CD4-positive, alpha-beta T cell treated with Interleukin-17A for 1 hour (primary cell): ENCODE measurements at places on chromosomes 12 and 14.

- no peak for DNase-seq
Measured at GRCh38 chr12:6093764-6094163, 30.7 kb downstream of the VWF start.

DNA sequence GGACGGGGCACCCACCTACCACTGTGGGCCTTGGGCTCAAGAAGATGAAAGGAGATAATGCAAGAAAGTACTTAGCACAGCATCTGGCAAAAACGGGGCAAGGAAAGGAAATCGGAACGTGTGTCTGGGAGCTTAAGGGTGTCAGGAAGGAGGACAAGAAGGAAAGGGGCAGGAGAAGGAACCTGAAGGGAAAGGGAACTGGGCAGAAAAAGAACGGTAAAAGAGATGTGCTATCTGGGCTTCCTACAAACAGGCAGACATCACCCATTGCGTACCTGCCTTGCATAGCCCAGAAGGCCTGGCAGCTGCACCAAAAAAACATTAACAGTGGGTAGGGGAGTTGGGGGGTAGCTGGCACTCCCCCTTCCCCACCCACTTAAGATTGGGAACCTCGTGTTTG lies 958 bp upstream of the REM2 start:
- DNase-seq, result no peak

- DNase-seq, result no peak
Measured at GRCh38 chr12:76746516-76746915, 17.4 kb upstream of the ZDHHC17 start.

GRCh38 chr14:72418806-72419205 lies 475.1 kb downstream of the DPF3 start:
- no peak for DNase-seq

- DNase-seq, result peak; percentile 12
Measured at GRCh38 chr12:7387289-7387688, 56.7 kb downstream of the CD163L1 start.

GRCh38 chr12:93766371-93766770 lies 89.2 kb downstream of the CRADD start:
- no peak for DNase-seq

- DNase-seq, result no peak
Measured at GRCh38 chr12:16043480-16043879, 132.3 kb downstream of the DERA start.

DNA sequence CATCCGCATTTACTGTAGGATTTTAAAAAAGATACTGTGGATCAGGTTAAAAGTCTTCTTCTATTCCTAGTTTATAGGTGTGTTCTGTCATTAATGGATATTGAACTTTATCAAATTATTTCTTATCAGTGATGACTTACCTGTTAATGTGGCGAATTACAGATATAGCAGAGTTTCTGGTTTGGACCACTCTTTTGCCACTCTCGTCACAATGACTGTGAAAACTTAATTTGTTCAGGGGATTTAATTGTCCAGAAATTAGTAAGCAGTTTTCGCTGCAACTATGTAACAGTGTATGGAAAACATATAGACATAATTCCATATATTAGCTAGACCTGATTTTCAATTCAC lies 14.9 kb downstream of the COCH start:
- DNase-seq, result no peak

- DNase-seq, result no peak
Measured at GRCh38 chr12:122395319-122395718, 27.1 kb downstream of the CLIP1 start.

DNA sequence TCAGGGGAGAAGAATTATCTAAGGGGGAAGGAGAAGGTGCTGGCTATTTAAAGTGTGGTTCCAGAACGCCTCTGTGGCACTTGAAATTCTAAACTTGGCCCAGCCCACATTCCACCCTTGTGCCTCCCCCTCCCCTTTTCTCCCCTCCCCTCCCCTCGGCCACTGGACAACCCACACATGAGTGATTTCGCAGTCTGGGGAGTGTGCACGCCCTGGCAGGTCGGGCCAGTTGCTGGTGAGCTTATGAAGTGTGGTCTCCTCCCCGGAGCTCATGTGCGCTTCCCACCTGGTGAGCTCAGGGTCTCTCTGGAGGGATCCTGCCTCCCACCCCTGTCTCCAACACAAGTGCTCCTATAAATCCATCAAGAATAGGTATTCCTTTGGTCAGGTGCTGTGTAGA lies at the start of gene SLC6A13:
SLC6A13 (minus strand) TSS at position 20 of the 400 bp plus-strand sequence. CDS start 2,784 bp downstream, outside the sequence.
- no peak for DNase-seq

GRCh38 chr14:56177036-56177435 lies 58.8 kb downstream of the PELI2 start:
- DNase-seq, result no peak

- DNase-seq, result no peak
Measured at GRCh38 chr12:124518051-124518932, 49.1 kb downstream of the NCOR2 start.

GRCh38 chr14:61121355-61121787 lies 140.3 kb downstream of the SLC38A6 start:
- no peak for DNase-seq

GRCh38 chr12:116934908-116935705 lies 24.4 kb downstream of the FBXW8 start:
- no peak for DNase-seq

DNA sequence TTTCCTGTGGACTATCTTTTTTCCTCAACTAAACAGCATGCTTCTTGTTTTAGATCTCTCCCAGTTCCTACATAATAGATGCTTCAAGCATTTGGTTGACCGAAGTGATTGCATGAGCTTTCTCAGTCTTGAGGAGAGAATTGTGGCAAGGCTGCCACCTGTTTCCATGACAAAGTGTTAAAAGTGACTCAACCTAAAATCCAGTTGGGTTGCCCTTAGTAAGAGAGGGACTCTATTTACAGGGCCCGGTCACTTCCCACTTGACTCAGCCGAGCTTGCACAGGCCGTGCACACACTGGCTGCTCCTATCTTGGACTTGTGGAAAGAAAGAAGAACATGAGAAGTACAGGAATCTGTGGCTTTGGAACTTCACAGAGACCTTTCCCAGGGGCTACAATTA lies 2.1 kb upstream of the B4GALNT3 start:
- DNase-seq, result no peak

DNA sequence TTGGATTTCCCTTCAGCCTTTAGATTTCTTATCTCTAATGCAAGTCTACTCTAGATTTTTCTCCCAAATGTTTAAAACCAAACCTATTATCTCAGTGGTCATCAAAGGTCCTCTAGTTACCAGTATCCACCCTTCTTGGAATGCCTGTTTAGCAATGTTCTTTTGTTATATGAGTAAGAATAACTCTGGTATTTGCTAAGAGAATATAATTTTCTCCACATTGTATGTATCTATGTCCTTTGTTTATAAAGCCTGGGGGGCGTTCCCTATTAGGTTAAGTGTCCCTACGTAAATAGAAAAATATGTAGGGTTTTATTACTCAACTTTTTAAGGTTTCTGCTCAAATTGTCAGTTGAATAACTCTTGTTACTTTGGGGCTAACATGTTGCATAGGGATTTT lies 27.3 kb downstream of the PPM1A start:
- DNase-seq, result no peak

DNA sequence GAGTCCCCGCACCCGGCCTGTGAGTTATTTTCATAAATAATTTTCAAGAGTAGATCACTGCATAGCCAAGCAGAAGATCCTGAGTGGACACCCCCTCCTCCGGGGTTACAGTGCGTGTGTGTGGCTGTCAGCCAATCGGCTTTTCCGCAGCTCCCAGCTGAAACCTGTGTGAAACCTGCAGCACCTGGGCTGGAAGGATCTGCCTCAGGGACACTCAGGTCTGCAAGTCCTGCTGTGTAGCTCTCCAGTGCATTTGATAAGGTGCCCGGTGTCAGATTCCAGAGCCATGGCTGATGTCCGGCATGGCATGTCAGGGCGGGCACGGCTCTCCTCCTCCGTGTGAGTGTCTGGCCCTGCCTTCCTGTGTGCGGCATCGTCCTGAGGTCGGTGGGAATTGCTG lies 124.8 kb downstream of the GLT1D1 start:
- no peak for DNase-seq

DNA sequence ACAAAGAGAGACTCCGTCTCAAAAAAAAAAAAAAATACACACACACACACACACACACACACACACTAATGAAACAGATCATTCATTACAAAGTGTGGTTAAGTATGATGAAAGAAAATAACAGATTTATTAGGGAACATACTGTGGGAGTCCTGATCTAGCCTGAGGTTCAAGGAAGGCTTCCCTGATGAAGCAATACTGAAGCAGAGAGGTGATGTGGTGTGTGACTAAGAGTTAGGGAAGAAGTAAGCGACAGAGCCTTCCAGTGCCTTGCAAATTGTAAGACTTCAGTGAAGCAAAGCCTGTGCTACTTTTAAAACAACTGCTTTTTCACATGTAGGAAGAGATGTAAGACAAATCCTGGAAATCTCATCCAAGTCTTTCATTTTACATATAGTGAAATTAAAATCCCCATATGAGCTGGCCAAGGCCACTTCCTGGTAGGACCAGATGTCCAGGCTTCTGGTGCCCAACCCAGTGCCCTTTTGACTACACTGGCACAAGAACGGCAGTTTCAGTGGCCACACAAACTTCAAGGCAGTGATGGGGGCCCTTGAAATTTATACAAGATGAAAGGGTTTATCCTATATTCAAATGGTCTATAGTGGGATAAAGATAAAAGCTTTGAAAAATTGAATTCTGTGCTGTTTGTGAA lies 86.2 kb downstream of the STON2 start:
- no peak for DNase-seq

DNA sequence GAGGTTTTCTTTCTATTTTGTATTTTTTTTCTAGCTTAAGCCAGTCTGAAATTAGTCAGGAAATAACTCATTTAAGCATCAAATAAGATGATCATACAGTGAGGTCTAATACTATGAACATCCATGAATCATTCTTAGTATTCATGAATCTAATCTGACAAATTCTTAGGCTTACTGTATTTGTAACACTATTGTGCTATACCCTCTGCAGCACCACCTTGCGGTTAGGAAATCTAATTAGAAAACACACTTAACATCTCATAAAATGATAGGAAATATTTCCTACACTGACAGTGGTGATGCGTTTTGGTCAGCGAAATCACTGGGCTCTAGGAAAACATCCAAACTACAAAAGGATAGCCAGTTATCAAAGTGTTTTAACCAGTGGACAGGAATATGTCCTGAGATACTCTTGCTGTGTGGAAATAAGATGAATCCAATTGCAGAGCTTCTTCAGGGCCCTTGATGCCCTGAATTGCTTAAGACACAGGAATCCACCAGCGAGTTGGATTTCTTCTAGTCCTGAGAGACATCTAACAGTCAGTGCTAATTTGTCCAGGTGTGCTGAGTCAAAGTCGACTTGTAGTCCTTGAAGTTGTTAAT lies 109.3 kb upstream of the MYF6 start:
- no peak for DNase-seq

DNA sequence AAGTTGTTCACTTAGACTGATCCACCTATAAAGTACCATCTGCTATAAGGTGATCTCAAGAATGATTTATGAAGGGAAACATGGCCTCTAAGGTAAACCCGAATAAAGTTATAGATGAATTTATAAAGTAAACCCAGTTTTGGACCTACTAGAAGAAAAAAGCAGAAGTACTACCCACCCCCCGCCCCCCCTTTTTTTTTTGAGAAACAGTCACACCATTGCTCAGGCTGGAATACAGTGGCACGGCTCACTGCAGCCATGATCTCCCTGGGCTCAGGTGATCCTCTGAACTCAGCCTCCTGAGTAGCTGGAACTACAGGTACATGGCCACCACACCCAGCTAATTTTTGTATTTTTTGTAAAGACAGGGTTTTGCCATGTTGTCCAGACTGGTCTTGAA lies 3.9 kb downstream of the ENTPD5 start:
- no peak for DNase-seq

GRCh38 chr14:63454436-63454835 lies 88.7 kb downstream of the PPP2R5E start:
- DNase-seq, result no peak

- no peak for DNase-seq
Measured at GRCh38 chr14:99271221-99271941, 616 bp downstream of the BCL11B start.

GRCh38 chr12:53982648-53983567 lies 2.0 kb upstream of the HOXC10 start:
- no peak for DNase-seq

- no peak for DNase-seq
Measured at GRCh38 chr14:20112321-20112720, 1.8 kb downstream of the OR4K17 start.

DNA sequence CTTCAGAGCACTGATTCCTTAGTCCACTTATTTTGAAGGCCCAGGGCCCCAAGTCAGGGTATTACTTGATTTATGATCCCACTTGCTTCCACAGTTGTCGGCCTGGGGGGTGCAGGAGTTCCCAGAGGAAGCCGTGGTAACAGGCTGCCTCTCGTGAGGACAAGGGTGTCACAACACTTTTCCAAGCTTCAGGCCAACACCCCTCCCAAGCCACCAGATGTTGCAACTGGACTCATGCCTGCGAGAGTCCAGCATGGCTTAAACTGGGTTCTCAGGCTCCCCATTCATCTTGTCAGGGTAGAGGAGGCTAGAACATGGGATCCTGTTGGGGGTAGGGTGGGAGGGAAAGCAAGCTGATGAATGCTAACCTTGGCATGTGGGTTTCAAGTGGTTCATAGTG lies 56.1 kb downstream of the BMP4 start:
- no peak for DNase-seq

GRCh38 chr12:98635657-98636323 lies 8.8 kb downstream of the IKBIP start:
- DNase-seq, result no peak

DNA sequence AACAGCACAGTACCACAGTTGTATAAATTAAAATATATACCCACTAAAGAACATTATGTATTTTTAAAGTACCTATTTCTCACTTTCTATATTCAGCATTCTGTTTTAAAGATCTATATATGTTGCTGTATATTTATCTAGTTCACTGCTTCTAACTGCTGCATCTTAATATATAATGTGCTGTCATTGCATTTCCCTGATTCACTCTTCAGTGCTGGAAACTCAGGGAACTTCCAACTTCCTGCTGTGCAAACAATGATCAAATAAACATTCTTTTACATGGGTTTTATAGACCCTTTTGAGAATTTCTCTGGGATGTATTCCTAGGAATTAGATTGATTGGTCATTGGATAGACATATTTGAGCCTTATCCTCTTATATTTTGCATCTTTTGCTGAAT lies 379.1 kb downstream of the APAF1 start:
- no peak for DNase-seq

GRCh38 chr12:24441458-24441857 lies 492.0 kb upstream of the SOX5 start:
- DNase-seq, result no peak

- DNase-seq, result no peak
Measured at GRCh38 chr14:64081174-64081746, 212.9 kb downstream of the ESR2 start.

DNA sequence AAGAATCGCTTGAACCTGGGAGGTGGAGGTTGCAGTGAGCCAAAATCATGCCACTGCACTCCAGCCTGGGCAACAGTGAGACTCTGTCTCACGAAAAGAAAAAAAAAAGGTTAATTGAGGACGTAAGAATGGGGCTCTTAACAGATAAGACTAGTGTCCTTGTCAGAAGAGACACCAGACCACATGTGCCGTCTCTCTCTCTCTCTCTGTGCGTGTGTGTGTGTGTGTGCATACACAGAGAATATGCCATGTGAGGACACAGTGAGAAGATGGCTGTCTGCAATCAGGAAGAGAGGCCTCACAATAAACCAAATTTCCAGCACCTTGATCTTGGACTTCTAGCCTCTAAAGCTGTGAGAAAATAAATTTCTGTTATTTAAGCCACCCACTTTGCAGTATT lies 11.7 kb upstream of the ERC1 start:
- no peak for DNase-seq
